COR-L47 (cell line): ENCODE measurements at places on chromosomes 5 and 9.

- no peak for DNase-seq
These were observed 20.0 kb upstream of the TEK start for GRCh38 chr9:27088981-27089380.

DNA sequence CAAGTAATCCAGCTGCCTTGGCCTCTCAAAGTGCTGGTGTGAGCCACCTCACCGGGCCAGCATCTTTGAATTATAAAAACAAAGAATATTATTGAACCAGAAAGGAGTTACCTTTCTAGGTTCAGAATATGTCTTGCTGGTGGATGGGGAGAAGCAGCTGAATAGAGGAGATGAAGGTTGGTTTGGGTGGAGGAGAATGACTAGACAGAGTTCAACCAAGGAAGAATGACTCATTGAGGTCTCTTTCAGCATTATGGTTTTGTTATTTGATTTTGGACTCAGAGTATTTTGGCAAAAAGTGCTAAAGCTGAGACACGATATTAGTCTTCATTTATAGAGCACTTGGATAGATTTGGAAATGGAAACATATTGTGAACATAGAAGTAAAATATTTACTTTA lies 75.2 kb upstream of the MPDZ start:
- DNase-seq = no peak

GRCh38 chr5:38742821-38743220 lies 103.0 kb upstream of the OSMR start:
- DNase-seq = no peak

GRCh38 chr9:121107029-121107428 lies 32.3 kb downstream of the CNTRL start:
- DNase-seq = no peak

- DNase-seq = peak; percentile 42
These were observed 48.5 kb downstream of the MAMDC2 start for GRCh38 chr9:70092190-70092589.

DNA sequence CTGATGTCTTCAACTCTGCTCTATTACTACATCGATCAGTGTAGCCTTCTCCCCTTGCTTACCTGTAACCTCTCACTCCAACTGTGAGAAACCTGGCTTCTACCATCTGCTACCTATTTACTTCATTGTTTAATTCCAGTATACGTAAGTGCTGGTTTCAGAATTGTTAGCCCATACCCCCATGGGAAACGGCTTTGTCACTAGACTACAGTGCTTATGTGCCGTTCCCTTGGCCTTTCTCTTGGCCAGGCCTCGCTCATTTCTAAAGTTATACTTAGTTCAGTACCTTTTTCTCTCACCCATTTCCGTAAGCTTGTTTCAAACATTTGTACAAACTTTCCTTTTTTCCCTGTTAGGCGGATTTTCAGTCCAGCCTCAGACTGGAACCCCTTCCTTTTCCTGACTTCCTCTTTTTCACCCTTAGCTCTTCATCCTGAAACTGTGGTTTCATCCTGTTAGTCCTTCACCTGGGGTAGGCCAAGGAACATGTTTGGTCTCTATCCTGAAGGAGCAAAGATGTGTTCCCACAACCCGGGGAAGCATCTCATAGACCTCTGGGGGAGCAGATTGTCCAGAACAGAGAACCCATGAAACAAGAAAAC lies 21.7 kb downstream of the ALG2 start:
- no peak for DNase-seq

GRCh38 chr9:114482593-114482992 lies 22.7 kb downstream of the WHRN start:
- no peak for DNase-seq

DNA sequence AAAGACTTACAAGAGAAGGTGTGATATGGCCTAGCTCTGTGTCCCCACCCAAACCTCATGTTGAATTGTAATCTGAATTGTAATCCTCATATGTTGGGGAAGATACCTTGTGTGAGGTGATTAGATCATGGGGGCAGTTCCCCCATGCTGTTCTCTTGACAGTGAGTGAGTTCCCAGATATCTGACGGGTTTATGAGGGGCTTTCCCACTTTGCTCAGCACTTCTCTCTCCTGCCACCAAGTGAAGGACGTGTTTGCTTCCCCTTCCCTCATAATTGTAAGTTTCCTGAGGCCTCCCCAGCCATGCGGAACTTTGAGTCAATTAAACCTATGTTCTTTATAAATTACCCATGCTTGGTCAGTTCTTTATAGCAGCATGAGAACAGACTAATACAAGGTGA lies 49.0 kb downstream of the CDO1 start:
- no peak for DNase-seq

GRCh38 chr9:87309236-87309635 lies 188.4 kb upstream of the DAPK1 start:
- DNase-seq = no peak

DNA sequence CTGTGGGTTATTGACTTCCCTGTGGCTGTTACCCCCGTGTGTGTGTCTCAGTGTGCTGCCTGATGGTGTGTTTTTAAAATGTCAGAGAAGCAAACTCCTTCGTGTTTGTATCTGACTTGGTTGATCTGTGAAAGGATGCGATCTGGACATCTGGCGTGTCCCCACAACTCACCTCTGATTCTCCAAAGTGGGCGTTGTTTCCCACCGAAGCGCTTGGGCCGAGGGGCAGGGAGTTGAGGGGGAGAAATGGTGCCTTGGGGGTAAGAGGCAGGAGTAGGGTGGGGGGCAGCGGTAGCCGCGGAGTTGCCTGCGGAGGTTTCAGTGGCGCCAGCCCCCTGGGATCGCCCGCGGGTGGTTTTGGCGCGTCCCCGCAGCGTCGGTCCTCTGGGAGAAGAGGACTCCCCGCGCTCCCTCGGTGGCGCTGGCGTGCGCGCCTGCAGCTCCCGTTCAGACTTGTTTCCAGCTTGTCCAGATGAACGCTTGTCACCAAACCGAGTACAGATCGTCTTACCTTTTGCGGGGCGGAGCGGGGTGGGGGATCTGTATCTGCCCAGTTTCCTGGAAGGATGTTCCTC lies 1.1 kb downstream of the MAST4 start:
- DNase-seq = peak; percentile 83

GRCh38 chr5:61600945-61601511 lies 269.0 kb downstream of the ZSWIM6 start:
- DNase-seq = no peak

- no peak for DNase-seq
These were observed 728.7 kb downstream of the DNAH5 start for GRCh38 chr5:13215806-13216205.

GRCh38 chr5:164967354-164967753 lies 1461.9 kb downstream of the MAT2B start:
- no peak for DNase-seq

GRCh38 chr5:38677636-38678035 lies 121.2 kb upstream of the LIFR start:
- DNase-seq = no peak

DNA sequence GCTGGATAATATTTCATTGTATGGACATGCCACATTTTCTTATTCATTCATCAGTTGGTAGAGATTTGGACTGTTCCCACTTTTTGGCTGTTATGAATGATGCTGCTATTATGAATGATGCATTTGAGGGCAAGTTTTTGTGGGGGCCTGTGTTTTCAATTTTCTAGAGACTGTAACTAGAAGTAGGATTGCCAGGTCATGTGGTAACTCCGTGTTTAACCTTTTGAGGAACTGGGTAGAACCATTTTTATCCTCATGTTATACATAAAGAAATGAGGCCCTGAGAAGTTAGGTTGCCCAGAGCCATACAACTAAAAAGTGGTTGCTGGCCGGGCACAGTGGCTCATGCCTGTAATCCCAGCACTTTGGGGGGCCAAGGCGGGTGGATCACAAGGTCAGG lies 22.4 kb upstream of the STRBP start:
- DNase-seq = no peak

DNA sequence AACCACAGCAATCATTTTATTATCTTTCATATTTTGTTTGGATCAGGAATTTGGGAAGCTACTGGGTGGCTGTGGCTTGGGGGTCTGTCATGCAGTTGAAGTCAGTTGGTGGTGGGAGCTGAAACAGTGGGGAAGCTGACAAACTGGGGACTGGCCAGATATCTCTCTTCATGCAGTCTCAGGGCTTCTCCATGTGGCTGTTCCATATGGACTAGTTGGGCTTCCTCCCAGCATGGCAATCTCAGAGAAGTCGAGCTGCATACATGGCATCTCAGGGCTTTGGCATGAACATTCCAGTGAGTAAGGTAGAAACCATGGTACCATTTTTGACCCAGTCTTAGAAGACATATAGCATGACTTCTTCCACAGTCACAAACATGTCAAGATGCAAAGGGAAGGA lies 274.8 kb downstream of the ENC1 start:
- no peak for DNase-seq

DNA sequence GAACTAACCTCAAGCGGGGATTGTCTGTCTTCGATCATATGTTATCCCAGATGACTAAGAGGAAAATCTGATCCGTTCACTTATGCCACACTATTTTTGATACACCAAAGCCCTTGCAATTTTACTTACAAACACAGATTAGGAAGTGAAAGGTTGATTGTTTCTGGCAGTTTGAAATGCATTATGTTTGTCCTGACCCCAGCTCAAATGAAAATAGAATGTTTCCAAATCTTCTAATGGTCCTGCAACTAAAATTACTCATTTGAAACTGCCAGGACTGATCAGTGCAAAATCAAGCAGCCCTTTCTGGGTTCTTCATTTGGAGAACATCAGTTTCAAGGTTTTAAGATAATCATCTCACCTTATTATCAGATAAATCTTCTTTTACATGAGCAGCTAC lies 696.7 kb upstream of the WWC1 start:
- no peak for DNase-seq

DNA sequence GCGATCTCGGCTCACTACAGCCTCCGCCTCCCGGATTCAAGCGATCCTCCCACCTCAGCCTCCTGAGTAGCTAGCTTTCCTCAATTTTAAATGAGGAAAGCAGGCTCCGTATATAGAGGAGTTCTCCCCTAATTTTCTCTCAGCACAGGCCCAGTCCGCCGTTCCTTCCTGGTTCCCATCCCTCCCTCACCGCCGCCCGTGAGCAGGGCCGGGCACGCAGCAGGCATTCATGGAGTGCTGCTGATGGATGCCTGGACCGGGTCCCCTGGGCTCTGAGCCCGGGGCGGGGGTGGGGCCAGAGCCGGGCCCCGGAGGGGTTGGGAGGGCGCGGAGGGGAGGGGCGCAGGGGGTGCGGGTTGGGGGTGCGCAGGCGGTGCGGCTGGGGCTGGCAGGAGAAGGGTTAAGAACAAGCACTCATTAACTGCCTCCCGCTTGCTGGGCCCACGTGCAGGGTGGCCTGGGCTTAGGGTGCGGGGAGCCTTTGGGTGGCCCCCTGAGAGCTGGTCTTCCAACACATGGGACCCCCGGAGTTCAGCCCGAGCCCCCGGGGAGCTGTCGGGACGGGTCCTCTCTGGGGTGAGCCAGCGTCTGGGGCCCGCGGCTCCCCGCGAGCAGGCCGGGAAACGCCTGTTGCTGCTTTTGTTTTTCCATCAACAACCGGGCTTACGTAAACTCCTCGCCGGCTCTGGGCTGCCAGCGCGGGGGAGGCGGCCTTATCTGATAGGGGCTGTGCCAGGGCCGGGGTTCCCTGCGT lies 33.7 kb downstream of the LHX2 start:
- DNase-seq = peak; percentile 37

DNA sequence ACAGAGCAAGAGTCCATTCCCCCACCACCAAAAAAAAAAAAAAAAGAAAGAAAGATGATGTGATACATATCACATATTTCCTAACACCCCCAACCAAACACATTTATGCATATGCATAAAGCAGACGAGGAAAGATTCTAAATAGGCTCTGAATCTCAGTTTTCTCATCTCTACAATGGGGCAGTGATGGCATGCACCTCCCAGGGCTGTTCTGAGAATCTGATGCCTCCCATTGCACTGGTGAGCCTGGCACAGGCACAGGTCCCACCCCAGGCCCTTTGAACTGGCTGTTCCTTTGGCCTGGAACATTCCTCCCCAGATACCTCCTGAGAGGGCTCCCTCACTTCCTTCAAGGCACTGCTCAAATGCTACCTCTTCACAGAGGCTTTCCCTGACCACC lies 116.5 kb downstream of the C9orf50 start:
- DNase-seq = no peak

DNA sequence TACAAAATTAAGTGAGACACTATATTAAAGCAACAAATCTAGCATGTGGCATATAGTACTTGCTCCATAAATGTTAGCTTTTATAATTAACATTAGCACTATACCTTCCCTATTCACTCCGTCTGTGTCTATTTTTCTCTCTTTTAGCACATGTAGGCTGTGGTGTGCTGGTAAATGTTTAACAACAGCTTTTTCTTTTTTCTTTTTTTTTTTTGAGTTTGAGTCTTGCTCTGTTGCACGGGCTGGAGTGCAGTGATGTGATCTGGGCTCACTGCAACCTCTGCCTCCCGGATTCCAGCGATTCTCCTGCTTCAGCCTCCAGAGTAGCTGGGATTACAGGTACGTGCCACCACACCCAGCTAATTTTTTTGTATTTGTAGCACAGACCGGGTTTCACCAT lies 62.1 kb downstream of the SPRY4 start:
- no peak for DNase-seq

GRCh38 chr5:137346281-137346680 lies 152.8 kb downstream of the SPOCK1 start:
- DNase-seq = no peak

DNA sequence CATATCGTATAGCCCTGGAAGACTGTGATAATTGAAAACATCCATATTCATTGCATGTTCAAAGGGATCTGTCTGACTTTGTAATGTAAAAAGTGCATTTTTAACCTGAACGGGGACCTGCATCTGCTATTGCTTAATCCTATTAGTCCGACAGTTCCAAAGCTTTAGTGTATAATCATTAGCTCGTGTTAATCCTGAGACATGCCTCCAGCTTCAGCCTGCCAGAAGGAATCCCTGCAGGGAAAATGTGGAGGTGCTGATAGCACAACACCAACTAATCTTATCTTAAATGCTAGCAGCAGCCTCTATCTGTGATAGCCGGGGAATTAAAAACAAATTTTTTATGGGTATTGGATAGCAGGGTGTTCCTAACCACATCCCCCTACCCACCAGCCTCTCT lies 495.2 kb downstream of the TLE4 start:
- DNase-seq = no peak

GRCh38 chr5:37153661-37154060 lies 95.5 kb downstream of the CPLANE1 start:
- no peak for DNase-seq
